ENCODE measurements at places on chromosomes 7 and 10.

DNA sequence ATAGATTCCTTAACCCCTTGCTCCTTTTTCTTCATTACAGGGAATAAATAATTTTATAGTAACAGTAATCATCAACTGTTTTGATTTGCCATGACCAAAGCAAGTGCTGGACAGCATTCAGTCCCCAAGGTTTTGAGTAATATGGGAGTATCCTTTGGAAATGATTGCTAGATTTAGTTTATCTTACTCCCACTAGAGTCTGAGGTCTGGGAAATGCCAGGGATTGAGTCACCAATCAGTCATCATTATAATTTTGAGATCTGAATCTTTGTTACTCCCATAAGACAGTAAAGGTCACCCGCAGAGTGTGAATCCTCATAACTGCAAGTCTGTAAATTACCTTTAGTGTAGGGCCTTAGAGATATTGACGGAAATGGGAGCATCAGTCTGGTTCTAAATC is 133.7 kb upstream of the SEMA3E start:
- no peak for DNase-seq

DNA sequence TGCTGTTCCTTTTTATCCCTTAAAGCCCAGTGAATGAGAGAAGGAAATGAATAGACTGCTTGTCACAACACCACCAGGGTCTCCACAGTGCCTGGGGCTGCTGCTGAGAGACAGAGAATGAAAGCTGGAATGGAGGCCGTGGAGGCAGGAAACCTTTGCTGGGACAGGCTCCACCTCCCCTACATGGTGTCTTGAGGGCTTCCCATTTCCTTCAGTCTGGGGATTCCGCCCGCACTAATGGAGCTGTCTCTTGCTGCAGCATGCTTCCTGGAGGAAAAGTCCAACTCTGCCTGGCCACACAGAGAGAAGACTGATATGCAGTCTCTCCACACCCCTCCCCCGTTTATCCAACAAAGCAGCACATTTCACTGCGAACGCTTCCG is 54.5 kb downstream of the LRRC4 start:
- DNase-seq, result no peak

GRCh38 chr7:142185801-142186200 is 72.1 kb downstream of the PRSS58 start:
- no peak for DNase-seq

- DNase-seq, result no peak
These were observed 203.9 kb downstream of the MALRD1 start for GRCh38 chr10:19252531-19252930.

DNA sequence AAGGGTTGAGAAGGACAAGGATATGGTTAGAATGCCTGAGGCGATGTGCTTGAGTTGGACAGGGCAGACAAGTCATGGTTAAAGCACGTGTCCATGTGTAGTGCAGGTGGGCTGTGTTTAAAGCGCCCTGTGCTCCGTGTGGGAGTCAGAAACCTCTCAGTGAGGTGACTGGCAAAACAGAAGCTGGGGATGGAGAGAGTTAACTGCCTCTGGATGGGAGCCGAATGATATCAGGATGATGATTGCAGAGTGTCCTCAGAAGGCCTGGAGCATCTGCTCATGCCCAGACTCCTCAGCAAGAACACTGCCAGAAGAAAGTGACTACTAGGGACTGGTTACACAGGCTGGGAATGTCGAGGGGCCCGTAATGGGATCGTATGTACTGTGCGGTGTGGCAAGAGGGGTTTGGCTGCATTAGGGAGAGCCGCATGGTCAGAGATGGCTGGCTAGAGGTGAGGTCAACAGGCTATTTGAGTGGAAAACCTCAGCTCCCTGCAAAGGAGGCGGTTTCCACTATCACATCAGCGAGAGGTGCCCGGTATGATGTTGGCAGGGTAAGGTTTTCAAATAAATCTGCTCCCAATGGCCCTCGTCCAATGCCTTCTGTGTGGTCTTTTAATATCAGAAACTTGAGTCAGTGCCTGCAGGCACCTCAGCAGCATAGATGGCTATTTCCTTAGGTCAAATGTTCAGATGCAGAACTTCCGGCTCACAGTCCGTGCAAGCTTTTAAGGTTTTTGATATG is 26.1 kb upstream of the MRC1 start:
- DNase-seq, result no peak

- DNase-seq, result peak; percentile 82
These were observed 1.1 kb upstream of the IQUB start for GRCh38 chr7:123535517-123535916.

DNA sequence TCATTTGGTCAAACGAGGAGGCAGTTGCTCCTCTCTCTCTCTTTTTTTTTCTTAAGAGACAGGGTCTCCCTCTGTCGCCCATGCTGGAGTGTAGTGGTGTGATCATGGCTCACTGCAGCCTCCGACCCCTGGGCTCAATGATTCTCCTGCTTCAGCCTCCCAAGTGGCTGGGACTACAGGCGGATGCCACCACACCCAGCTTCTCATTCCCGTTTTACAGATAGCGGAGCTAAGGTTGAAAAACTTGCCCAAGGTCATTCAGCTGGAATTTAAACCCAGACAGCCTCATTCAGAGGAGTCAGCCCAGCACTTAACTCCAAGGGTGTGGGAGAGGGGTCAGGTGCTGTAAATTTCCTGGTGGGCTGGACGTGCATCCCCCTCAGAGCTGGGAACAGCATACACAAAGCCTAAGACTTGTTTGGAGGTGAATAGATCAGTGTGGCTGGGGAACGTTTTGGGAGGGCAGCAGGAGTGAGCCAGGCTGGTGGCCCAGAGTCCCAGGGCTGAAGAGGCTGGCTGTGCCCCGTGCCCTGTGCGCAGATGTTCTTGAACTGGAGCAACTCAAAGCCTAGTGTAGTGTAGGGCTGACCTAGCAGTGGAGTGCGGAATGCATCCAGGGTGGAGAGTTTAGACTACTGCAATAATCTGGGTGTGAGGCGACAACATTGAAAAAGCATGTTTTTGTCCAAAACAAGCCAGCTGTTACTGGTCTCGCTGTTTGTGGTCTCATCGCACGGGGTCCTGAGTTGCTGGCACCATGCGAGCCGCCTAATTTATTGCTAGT is 2.3 kb downstream of the HTRA1 start:
- DNase-seq, result peak; percentile 14

DNA sequence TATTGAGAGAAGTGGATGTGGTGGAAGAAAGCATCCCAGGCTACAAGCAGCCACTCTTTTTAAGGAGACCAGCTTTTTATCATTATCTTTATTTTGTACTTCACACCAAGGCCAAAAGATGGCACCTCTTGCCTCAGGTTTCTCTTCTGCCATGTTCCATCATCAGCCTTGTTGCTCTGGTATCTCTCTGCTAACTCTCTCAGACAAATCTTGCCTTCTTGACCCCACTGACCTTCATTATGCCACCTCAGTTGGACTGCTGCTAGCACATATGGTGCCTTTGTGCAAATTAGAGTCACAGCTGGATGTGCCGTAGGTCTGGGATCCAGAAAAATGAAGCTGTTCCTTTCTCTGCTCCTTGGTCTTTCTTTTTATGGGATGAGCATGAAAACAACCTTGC is 47.1 kb upstream of the DYNC1I1 start:
- DNase-seq, result no peak

DNA sequence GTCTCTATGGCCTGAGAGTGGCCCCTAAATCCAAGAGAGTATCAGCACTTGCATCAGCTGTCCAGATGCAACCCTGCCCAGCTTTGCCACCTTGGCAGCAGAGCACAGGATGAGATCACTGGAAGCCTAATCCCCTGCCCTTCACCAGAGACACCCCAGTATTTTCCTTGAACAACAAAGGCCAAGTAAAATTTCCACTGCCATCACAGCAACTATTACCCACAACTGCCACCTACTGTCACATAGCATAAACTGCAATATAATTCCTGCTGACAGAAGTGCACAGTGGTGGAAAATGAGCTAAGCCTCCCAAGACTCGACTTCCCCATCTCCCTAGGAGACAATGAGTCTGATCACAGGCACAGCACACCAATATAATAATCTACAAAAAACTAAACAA is 462.8 kb upstream of the ZWINT start:
- DNase-seq, result no peak

DNA sequence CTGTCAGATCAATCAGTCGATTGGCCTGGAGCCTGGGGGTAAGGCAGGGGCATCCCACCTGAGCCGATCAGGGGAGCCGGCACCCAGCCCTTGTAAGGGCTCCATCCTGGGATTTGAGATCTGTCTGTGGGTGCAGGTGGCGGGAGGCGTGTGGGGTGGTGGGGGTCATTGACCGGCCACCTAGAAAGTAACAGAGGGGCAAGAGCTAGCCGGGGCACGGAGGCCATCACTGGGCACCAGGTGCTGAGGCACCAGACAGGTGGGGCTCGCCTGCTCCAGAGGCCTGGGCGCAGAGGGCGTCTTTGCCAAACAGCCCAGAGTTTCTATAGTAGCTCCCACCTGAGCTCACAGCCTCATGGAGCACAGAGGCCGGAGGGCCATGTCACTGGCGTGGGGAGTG is 55.5 kb upstream of the ADGRA1 start:
- DNase-seq, result no peak

Measured in lower leg skin (tissue), 4 donors.